ENCODE measurements at places on chromosomes 2 and 18.

- DNase-seq = no peak
These were observed 213.5 kb downstream of the KIAA1328 start for GRCh38 chr18:37042381-37042780.

DNA sequence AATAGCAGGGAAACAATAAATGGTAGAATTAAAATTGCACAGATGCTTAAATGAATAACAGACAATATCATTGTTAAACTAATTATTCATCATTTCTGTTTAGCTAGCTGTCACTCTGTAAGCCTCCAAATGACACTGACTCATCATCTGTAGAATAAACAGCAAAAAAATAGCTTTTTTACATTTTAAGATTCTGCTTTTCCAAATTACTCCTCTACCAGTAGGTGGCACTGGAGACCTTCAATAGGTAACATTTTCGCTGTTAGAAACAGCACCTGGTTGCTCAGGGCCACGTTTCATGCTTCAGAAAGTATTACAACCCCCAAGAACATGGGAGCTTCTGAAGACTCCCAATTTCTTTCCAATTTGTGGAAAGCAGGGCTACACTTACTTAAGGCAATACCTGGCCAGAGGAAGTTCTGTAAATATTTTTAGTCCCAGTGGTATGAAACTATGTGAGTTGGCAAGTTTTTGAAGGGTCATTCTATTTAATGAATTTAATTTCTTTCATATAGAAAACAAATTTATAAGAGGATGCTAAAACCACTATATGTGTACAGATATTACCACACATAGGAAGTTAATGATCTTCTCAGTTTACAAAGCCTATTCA, 45.4 kb downstream of the TTN start:
- DNase-seq = peak; percentile 81

DNA sequence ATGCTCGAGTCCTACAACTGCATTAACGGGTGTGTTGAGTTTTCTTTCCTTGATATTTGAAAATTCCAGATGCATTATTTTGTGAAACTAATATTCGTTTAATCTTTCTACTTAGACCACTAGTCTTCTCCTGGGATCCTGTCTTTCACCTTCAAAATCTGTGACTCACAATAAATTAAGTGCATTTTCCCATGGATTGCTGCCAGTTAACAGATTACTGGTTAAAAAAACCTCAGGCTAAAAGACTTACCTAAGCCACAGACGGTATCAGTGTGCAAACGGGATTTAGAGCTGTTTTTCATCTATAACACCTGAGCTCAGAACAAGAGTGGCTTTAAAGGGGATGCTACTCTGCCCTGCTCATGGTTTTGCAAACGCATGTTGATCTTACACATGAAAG, 10.2 kb downstream of the FECH start:
- no peak for DNase-seq

DNA sequence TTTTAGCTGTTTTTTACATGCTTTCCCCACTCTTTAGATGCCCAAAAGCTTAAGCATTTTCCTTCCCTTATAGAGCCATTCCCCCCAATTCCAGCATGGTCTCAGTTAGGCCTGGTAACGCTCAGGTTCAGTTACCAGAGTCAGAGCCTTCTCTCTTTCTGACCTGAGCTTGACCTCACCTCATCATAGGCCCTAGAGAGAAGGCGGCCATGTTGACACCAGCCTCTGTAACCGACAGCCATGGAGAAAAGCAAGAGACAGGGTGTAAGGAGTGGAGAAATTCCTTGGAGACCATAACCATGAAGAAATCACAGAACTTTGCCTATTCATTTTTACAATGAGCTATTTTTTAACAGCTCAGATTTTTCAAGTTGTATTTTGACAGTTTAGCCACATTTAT, 99.4 kb downstream of the RTN4 start:
- no peak for DNase-seq

GRCh38 chr2:62654423-62654791, 51.1 kb upstream of the EHBP1 start:
- no peak for DNase-seq

DNA sequence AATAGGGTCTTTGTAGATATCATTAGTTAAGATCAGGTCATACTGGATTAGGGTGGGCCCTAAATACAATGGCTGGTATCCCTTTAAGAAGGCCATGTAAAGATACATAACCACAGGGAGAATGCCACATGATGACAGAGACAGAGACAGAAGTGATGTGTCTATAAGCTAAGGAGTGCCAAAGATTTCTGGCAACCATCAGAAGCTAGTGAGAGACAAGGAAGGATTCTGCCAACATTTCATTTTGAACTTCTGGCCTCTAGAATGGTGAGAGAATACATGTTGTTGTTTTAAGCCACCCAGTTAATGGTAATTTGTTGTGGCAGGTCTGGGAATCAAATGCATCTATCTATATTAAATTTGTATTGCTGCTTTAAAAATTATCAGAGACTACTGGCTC, 185.5 kb upstream of the CYRIA start:
- peak; percentile 84 for DNase-seq

DNA sequence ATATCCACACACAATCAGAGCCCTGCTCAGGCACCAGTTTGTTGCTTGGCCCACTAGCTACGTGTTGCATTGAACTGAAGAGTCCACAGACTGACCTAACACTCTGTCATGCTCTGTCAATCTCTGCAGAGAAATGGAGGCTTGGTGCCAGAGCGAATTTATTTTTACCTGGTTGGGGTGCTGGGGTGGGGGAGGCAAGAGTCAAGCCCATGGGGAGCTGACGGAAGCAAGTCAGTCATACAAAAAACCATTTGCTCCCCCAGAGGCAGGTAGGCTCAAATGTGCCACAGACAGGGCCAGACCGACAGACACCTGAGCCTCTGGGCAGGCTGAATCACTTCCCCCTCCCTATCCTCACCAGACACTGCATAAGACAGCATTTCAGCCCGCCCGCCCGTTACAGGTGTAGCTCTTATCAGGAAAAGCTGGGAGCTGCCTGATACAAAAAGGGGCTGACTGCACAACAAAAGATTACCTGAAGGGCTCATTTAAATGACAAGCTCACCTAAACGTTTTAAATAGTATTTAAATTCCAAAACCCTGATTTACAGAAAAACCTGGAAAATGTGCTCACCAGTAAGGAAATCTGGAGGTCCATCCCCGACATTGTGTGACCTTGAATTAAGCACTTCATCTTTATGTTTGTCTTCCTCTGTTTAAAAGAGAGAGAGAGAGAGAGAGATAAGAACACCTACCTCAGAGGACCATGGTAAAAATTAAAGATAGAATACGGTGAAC, 2.1 kb upstream of the PCBP1 start:
- peak; percentile 82 for DNase-seq

GRCh38 chr18:23115683-23116096, 19.6 kb upstream of the CABLES1 start:
- DNase-seq = no peak

GRCh38 chr2:26462511-26463243, 15.2 kb downstream of the OTOF start:
- peak; percentile 62 for DNase-seq

- no peak for DNase-seq
These were observed 82.7 kb downstream of the AOX1 start for GRCh38 chr2:200668478-200668877.

DNA sequence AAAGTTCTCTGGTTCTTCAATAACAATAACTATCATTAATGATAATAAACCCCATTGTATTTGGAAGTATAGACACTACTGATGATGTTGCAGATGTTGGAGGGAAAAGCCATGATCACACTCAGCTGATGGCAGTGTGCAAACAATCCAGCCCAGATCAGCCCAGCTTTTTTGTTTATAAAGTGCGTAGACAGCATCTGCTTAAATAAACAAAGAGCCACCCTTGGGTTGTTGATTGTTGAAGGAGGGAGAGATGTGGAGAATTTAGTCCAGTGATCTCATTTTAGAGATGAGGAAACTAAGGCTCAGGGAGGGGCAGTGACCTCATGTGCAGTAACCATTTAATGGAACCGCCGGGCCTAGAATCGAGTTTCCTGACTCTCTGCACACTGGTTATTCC, 56.0 kb upstream of the MEX3C start:
- no peak for DNase-seq

- no peak for DNase-seq
These were observed 17.0 kb downstream of the WDPCP start for GRCh38 chr2:63571291-63571690.

DNA sequence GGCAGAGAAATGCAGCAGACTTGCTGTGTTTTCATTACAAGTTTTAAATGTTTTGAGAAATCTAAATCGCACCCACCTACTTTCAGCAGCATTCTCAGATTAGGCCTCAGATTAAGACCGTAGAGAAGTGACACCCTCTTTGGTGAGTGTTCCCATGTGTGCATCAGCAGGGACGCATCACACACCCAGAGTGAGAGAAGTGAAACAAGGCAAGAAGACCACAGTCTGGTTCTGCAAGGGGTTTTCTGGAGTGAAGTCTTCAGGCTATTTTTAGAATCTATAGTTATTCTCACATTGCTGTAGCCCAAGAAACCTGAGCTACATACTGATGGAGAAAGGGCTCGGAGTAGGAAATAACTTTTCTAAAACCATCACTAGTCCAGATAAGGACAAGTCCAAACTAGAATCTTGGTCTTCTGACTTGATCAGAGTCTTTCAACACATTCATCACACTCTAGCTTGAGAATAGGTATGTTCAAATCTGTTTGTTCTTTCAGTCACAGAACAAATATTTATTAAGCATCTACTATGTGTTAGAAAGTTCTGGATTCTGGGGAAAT, 1216.6 kb upstream of the PIK3C3 start:
- no peak for DNase-seq

DNA sequence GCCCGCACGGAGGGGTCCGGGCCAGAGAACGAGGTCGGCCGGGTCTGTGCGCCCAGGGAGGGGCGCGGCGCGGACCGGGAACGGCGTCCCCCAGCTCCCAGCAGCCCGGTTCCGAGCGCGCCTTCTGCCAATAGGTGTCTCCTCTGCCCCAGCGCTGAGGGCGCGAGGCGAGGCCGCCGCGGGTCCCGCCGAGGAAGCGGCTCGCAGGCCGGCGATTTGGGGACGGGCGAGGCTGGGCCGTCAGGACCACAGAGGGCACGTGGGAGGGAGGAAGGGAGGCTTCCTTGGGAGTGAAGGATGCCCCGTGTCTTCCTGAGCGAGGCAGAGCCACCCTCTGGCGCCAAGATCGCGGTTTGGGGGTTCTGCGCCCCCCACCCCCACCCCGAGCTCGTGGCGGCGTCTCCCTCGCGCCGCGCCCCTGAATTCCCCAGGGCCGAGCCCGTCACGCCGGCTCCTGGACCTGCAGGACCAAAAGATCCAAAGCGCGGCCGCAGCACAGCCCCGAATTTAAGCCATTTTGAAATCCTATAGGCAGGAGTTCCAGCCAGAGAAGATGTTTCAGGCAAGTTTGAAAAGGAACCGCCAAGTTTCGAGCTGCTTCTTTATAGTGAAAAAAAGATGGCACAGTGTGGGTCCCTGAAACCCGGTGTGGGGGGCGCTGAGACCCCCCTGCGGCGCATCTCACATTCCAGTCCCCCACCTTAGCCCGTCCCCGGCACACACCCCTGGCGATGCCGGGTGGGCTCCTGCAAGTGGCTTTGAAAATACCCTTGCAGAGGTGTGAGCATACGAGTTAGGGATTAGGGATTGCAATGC, 909 bp downstream of the NFATC1 start:
- DNase-seq = no peak

DNA sequence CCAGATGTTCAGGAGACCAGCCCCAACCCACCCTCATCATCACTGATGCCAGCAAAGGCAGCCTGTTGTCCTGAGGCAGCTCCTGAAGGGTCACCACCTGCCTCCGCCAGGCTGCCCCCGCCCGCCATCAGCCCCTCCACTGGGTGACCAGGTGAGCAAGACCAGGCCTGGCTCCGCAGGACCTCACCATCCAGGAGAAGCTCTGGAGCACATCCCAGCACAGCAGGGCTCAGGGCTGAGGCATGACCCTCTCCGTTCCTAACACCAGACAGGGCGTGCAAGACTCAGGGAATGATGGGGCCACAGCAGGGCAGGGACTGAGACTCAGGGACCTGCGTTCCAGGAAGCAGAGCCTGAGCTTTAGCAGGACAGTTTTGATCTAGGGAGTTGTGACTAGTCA, 218.8 kb upstream of the RAB6C start:
- DNase-seq = no peak

DNA sequence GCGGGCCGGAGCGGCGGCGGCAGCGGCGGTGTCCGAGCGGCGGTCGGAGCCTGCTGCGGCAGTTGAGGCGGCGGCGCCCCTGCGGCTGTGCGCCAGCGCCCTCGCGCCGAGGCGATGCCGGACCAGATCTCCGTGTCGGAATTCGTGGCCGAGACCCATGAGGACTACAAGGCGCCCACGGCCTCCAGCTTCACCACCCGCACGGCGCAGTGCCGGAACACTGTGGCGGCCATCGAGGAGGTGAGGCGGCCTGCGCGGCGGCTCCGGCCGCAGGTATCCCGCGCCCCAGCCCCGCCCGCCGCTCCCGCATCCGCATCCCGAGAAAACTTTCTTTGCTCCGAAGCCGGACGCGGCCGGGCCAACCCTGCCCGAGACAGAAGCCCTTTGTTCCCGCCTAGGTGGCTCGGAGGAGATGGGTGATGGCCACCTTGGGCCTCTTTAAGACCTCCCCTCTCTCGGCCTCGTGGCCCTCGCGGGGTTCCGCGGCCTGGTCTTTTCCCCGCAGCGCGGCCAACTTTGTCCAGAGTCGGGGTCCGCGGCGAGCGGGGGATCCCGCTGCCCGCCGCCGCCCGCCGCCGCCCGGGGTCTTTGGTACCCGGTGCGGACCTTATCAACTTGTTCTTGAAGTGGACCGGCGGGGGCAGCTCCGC, 504 bp downstream of the ASAP2 start:
- DNase-seq = no peak

All from brain (organoid and tissue), 16 donors.